ENCODE measurements at places on chromosomes 13 and 19. TPM values are rescaled to one million over a fixed set of nuclear protein-coding genes. Genes with fewer than 3 reads are reported as not detected.
A peak's percentile ranks its signal among the peaks of the same experiment; 100 is the strongest.

- DNase-seq, result no peak
Observed at GRCh38 chr13:76790526-76790925, 95.7 kb downstream of the KCTD12 start.

DNA sequence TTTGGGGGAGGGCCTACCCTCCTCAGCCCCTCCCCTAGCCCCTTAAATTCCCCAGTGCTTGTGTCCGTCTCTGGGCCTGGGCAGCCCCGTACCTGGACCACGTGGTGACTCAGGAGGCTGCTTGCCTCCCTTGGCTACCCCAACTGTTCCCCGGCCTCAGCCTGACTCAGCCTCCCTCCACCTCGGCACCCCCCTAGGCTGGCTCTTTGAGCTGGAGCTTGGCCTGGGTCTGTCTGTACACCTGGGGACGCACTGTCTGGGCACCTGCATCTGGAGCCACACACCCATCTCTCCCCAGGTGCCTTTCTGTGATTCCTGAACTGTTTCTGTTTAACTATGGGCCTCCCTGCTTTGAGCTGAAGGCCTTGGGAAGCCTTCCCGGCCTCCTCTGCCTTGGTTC, 1.8 kb upstream of the KLK14 start:
- peak; percentile 34 for DNase-seq

ILF3 gene
- total RNA-seq, result 198 TPM

CEACAM16 gene
- total RNA-seq, result not detected

OVOL3 gene
- total RNA-seq, result not detected

CDX2 gene
- total RNA-seq, result not detected

NKPD1 gene
- total RNA-seq, result not detected
